ENCODE measurements at places on chromosomes 16 and 17. TPM values are rescaled to one million over a fixed set of nuclear protein-coding genes. Genes with fewer than 3 reads are reported as not detected.

DNA sequence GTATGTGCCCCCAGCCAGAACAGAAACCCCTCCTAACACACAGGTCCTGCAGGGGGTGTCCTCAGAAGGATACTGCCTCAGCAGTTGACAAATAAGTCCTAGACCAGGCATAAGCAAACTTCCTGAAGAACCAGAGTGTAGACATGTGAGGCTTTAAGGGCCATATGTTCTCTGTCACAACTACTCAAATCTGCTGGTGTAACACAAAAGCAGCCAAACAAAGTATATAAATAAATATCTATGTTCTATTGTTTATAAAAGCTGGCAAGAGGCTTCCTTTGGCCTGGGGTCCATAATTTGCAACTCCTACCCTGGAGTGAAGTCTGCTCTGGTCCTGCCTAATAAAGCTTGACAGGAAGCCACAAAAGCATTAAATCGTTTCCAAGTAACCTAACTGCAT lies 9.9 kb downstream of the FAM83G start:
- peaks cover 13% of the 10 kb centered on the region for H3K4me1 ChIP-seq
- DNase-seq, result no peak
- no peaks in the 10 kb centered on the region for H3K27me3 ChIP-seq
- H3K4me3 ChIP-seq, result no peak overlapping the region

DNA sequence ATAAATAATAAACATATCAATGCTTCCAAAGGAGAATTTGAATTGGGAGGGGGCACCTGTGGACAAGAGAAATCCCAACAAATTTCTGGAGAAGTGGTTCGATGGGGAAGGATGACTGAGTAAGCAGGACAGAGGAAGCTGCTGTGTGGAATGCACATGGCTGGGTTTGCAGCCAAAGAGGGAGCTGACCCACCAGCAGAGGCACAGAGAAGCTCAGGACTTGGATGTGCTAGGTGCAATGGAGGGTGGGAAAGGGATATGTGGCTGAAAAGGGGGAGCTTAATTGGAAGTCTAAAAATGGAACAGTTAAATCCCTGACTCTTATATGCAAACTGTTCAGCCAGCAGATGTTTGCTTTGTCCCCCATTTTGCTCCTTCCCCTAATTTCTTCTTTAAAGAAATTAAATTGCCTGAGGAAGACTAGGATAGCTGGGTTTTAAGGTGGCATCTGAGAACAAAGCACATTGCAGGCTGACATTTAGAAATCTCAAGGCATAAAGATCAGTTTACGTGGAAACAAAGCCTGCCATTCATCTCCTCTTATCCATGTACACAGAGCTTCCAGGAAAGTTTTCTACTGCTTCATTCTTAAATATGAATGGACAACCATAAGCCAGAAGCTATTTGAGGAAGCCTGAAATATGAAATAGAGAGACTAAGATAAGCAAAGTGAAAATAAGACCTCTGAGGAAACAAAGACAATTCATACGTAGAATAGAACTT lies 23.0 kb upstream of the TNS4 start:
- no peak for DNase-seq
- H3K4me3 ChIP-seq, result no peak overlapping the region

The TMEM88 gene
- 7.4 TPM for total RNA-seq

DNA sequence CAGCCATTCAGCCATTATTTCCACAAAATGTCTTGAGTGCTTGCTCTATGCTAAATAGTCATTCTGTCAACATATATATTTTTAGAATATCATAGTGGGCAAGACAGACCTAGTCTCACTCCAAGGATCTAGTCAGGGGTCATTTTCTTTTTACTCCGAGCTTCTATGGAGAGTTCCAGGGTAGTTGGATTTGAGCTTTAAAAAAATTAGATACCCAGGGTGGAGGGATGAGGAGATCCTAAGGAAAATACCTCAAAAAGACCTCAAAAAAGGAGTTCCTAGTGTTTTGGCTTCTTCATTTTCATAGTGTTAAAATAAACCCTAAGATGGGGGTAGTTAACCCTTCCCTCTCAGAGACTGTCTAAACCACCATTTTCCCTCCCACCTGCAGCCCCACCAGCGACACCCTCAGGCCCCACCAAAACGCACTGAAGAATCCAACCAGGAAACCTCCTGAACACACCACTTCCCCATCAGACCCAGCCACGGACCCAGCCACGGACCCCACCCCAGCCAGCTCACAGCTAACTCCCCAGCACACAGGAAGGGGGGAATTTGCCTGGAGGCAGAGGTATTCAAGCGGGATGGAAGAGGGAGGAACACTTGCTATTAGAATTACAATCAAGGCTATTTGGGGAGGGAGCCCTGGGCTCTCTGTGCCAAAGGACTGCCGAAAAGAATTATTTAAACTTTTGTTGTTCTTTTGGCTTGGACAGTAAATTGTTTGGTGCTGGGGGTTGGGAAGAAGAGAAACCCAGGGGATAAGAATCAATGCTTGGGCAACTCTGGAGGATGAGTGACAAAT lies 2.2 kb downstream of the ETV4 start:
- peaks cover 48% of the 10 kb centered on the region for H3K27me3 ChIP-seq
- H3K27ac ChIP-seq, result no peak overlapping the region
- peak overlapping the region; percentile 74 for H3K4me3 ChIP-seq
- DNase-seq, result no peak
- peaks cover 24% of the 10 kb centered on the region for H3K4me1 ChIP-seq

- no peaks in the 10 kb centered on the region for H3K27me3 ChIP-seq
- no peak for DNase-seq
- H3K4me3 ChIP-seq, result no peak overlapping the region
- no peaks in the 10 kb centered on the region for H3K4me1 ChIP-seq
- no peak overlapping the region for H3K27ac ChIP-seq
Observed at GRCh38 chr17:12133183-12133582, 112.5 kb downstream of the MAP2K4 start.

The ASPA gene
- total RNA-seq, result not detected

The NGFR gene
- total RNA-seq, result 0.20 TPM

DNA sequence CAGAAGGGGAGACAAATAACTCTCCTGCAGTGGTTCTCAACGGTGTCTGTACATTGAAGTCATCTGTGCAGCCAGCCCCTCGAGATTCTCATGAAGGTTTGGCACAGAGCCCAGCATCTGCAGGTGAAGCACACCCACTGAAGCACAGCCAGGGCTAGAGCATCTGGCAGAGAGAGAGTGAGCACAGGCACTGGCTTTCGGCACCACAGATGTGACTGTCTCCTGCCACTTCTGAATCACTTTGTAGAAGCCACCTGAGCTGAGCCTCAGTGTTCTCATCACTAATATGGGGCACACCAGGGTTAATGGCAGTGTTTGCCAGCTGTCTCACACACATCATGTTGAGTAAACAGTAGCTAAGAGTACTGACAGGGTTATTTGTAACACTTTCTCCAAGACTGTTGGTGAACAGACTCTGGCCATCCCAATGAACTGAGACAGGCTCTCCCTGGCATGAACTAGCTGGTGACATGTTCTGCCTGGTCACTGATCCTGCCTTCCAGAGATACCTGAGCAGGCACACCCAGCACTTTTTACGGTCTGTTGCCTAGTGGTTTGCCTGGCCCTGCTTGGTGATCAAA lies 10.9 kb downstream of the HSPB9 start:
- DNase-seq, result no peak
- H3K27me3 ChIP-seq, result no peaks in the 10 kb centered on the region
- H3K36me3 ChIP-seq, result peaks cover 27% of the 10 kb centered on the region

The TMC8 gene
- total RNA-seq, result 234 TPM

- H3K4me1 ChIP-seq, result peaks cover 20% of the 10 kb centered on the region
- H3K27ac ChIP-seq, result peak overlapping the region; percentile 5
- peaks cover 3% of the 10 kb centered on the region for H3K27me3 ChIP-seq
- DNase-seq, result no peak
- H3K36me3 ChIP-seq, result peaks cover 1% of the 10 kb centered on the region
- H3K4me3 ChIP-seq, result no peak overlapping the region
Observed at GRCh38 chr17:56011406-56012131, 141.7 kb upstream of the ANKFN1 start.

- no peak overlapping the region for H3K27ac ChIP-seq
- DNase-seq, result no peak
- no peaks in the 10 kb centered on the region for H3K27me3 ChIP-seq
Observed at GRCh38 chr16:47638175-47638574, 177.0 kb downstream of the PHKB start.

GRCh38 chr16:55663225-55663624 lies 7.4 kb downstream of the SLC6A2 start:
- H3K4me1 ChIP-seq, result no peaks in the 10 kb centered on the region
- no peak overlapping the region for H3K27ac ChIP-seq

- no peaks in the 10 kb centered on the region for H3K27me3 ChIP-seq
- H3K36me3 ChIP-seq, result no peaks in the 10 kb centered on the region
- H3K4me3 ChIP-seq, result no peak overlapping the region
- H3K27ac ChIP-seq, result no peak overlapping the region
Observed at GRCh38 chr17:75079023-75079373, 8.8 kb upstream of the SLC16A5 start.

The ABHD15 gene
- 18.5 TPM for total RNA-seq

- H3K27ac ChIP-seq, result no peak overlapping the region
- no peaks in the 10 kb centered on the region for H3K27me3 ChIP-seq
- H3K4me3 ChIP-seq, result no peak overlapping the region
- no peak for DNase-seq
- H3K36me3 ChIP-seq, result no peaks in the 10 kb centered on the region
Observed at GRCh38 chr16:77579351-77579891, 142.9 kb upstream of the NUDT7 start.

GRCh38 chr16:31042866-31043265 lies 9.5 kb downstream of the STX4 start:
- H3K27me3 ChIP-seq, result no peaks in the 10 kb centered on the region
- H3K36me3 ChIP-seq, result peaks cover 17% of the 10 kb centered on the region
- no peaks in the 10 kb centered on the region for H3K4me1 ChIP-seq
- H3K4me3 ChIP-seq, result no peak overlapping the region

The NLRC3 gene
- 21.8 TPM for total RNA-seq

The HOXB1 gene
- not detected for total RNA-seq

The TMIGD1 gene
- not detected for total RNA-seq

The SLC22A31 gene
- 2.6 TPM for total RNA-seq

DNA sequence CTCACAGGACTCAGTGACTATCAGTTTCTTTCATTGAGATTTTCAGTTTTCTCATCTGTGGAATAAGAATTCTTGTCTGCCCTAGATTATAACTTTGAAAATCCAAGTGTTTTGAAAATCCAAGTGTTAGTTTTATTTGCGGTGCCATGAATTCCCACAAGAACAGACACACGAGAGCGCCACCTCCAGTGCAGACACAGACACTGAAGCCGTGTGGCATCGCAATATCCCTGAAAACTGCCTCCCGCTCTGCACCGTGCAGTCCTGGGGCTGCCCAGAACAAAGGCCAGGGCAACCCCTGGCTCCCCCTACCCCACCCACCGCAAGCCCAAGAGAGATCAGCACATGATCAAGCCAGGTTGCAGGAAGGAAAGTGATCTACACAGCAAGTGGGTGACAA lies 229.5 kb upstream of the ASIC2 start:
- no peak overlapping the region for H3K27ac ChIP-seq
- no peaks in the 10 kb centered on the region for H3K27me3 ChIP-seq
- DNase-seq, result no peak
- H3K36me3 ChIP-seq, result no peaks in the 10 kb centered on the region
- H3K4me3 ChIP-seq, result no peak overlapping the region
